ENCODE measurements at places on chromosomes 1 and 21.

- no peak for DNase-seq
These were observed 12.4 kb downstream of the ADAR start for GRCh38 chr1:154595621-154596020.

DNA sequence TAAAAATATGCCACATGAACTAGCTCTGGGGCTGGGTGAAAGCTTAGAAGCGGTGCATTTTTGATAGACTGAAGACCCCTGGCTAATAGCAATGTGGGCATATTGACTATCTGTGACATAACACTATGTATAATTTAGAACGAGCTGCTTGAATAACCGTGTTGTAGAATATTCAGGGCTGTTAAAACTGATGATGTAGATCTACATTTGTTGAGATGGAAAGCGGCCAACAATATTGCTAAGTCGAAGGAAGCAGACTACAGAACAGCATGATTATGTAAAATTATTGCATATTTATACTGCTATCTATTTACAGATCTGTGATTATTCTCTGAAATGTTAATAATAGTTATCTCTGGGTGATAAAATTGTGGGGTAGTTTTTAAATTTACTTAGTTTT, 41.1 kb upstream of the BCL10 start:
- DNase-seq: no peak

GRCh38 chr1:116558140-116558549, 12.7 kb downstream of the CD58 start:
- DNase-seq: no peak

DNA sequence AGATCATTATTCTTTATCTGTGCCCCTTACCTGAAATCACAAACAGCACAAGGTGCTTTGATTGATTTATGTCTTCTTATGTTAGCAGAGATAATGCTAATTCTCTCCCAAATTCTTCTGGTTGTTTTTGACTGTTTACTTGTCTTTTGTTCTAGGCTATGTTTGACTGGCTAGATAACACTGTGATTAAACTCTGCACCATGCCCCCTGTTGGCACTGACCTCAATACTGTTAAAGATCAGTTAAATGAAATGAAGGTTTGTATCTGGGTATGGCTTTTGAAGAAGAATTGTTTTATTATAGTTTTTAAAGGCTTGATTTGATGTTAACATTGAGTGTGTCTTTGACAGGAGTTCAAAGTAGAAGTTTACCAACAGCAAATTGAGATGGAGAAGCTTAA, 49.6 kb upstream of the BMP8A start:
- DNase-seq: no peak

GRCh38 chr21:32914424-32915039, 111.2 kb upstream of the OLIG2 start:
- DNase-seq: no peak

DNA sequence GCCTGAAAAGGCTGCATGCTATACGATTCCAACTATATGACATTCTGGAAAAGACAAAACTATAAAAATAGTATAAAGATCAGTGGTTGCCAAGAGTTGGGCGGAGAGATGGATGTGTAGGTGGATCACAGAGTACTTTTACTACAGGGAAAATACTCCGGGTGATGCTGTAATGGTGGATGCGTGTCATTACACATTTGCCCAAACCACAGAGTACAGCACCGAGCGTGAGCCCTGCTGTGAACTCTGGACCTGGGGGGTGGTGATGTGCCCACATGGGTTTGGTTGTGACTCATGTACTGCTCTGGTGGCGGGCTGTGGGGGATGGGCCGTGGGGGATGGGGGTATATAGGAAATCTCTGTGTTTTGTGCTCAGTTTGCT, 162.7 kb upstream of the COL6A1 start:
- peak; percentile 52 for DNase-seq

Measured in stimulated activated CD8-positive, alpha-beta memory T cell treated with anti-CD3 and anti-CD28 coated beads, Interleukin-15, amount 100 ng/mL, for 24 hours (primary cell).